ENCODE measurements at places on chromosomes 16 and 17.

DNA sequence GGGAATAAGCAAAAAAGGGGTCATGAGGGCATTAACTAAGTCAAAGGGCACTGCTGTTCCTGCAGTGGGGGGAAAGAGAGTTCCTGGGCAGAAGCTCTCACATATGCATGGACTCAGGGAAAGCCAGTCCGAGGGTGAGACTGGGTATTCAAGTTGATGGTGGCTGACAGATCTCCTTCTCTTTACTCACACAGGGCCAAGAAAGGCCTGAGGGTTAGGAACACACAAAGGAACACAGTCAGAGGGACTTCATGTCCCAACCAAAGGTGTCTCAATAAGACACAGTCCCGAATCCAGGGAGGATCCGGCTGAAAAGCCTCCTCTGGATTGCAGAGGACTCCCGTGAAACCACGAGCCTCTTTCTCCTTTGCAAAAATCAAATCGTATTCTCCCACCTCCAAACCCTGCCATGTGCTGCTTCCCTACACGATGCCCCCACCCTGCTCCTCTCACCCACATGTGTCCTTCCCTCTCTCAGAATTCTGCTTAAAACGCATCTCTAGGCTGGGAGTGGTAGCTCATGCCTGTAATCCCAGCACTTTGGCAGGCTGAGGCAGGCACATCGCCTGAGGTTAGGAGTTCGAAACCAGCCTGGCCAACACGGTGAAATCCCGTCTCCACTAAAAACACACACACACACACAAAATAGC lies 23.6 kb downstream of the CUEDC1 start:
- no peak for DNase-seq

DNA sequence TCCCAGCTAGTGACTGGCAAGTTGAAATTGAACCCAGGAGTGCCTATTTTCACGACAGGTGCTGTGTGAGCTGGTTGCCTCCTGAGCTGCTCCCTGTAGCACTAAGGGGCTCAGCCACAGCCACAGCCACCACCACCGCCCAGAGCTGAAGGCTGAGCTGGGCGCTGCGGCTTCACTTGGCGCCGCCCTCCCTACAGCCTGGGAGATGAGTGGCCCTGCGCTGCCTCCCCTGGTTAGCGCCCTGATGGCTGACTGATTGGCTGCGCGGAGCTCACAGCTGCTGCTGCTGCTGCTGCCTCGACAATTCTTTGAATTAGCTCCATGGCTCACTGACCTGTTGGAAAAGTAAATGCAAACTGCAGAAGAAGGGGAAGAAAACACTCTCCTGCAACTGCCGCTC lies 91.8 kb upstream of the TMEM132E start:
- no peak for DNase-seq

- DNase-seq: peak; percentile 97
Observed at GRCh38 chr16:67660564-67661028, at the start of gene PARD6A. PARD6A (plus strand) TSS chr16:67660960; CDS start chr16:67661039, 79 bp downstream.

DNA sequence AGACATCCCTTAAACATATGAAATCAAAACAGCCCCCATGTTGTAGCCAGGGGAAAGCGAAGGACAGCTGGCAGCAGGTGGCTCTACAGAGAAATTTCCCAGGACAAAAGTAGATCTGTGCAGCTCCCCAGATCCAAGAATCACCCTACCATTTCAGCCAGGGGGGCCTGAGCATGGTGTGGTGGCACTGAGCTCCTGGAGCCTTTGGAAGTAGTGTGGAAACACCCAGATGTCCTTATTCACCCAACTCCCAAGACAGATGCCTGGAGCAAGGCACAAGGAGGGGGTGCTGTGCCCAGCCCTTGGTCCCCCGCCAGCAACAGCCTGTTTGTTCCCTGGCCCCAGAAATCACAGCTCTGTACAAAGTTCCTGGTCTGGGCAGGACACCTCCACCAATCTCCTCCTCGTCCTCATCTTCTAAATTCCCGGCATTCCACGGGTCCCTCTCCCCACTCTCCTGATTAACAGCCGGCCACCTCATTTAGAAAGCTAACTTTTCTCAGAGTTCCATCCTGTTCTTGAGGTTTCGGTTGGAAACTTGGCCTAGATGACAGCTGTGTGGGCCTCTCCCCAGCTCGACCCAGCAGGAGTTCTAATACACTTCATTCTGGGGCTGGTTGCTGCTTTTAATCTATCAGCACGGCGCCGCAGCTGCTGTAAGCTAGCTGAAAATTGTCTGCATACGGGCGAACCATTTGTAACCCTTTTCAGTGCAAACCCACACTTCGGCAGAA lies 191.1 kb downstream of the C16orf78 start:
- peak; percentile 69 for DNase-seq

DNA sequence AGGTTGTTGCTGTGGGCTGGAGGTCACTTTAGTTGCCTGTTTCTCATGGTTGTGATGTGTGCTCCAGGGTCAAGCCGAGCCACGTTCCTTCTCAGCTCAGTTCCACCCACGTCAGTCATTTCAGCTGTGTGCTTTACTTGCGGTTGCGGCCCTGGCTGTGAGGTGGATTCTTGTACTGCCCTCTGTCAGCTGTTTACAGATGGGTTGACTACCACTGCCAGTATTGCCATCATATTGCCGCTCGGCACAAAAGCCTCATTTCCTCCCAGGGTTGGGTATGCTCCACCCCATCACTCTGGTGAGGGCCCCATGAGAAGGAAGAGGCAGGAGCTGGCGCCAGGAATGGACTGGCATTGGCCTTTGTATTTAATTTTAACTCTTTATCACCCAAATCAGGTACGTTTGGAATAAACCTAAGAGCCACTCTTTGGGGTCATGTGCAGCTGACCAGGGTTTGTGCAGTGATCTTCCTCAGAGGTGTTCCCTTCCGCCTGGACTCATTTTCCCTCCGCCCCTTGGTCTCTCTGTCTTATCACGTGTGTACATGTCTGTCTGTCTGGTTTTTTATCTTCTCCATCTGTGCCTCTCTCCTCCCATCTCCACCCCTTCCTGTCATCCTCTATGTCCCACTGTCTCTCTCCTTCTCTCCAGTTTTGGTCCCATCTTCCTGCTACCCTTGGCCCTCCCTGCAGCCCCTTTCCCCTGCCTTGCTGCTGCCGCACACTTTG lies 25.0 kb downstream of the METTL22 start:
- no peak for DNase-seq

GRCh38 chr16:63617990-63618763 lies 1503.7 kb downstream of the CDH11 start:
- DNase-seq: no peak

- DNase-seq: no peak
Observed at GRCh38 chr17:43014020-43014648, 7.5 kb downstream of the IFI35 start.

- DNase-seq: no peak
Observed at GRCh38 chr16:66458292-66458691, 31.2 kb downstream of the BEAN1 start.

- peak; percentile 27 for DNase-seq
Observed at GRCh38 chr16:67926181-67926750, 5.4 kb downstream of the CTRL start.

GRCh38 chr17:45170931-45171337 lies 9.3 kb downstream of the HEXIM2 start:
- DNase-seq: peak; percentile 74

Measured in astrocyte of the spinal cord (primary cell).